A549 treated with GW870086 at 1 μM for 4 hours (cell line): ENCODE measurements at places on chromosomes 7 and 10. TPM values are rescaled to one million over a fixed set of nuclear protein-coding genes. Genes with fewer than 3 reads are reported as not detected.

Gene RNLS
- 7.0 to 10.4 TPM (median 8.3 TPM) in 5 replicates for total RNA-seq

Gene LBX1
- not detected in 5 replicates for total RNA-seq

Gene C7orf57
- 0.18 to 0.79 TPM (median 0.26 TPM) in 5 replicates for total RNA-seq

Gene PIP
- 0.27 to 0.30 TPM in 2 of 5 replicates, not detected in the others for total RNA-seq

Gene EGR2
- 0.21 to 0.71 TPM (median 0.44 TPM) in 5 replicates for total RNA-seq

Gene NPSR1
- total RNA-seq, result not detected in 5 replicates

Gene GIMAP8
- not detected in 5 replicates for total RNA-seq

Gene UPK3BL2
- 1.3 to 3.3 TPM (median 2.3 TPM) in 5 replicates for total RNA-seq

Gene PAPOLB
- total RNA-seq, result not detected in 5 replicates

Gene MIOS
- total RNA-seq, result 16.8 to 20.3 TPM (median 18.9 TPM) in 5 replicates

Gene COL1A2
- not detected in 5 replicates for total RNA-seq

Gene RNF133
- not detected in 5 replicates for total RNA-seq

Gene PLXNA4
- 0.73 to 1.6 TPM (median 1.1 TPM) in 5 replicates for total RNA-seq

Gene CRPPA
- total RNA-seq, result 0.36 to 0.85 TPM (median 0.59 TPM) in 5 replicates

Gene GSAP
- total RNA-seq, result 2.9 to 3.6 TPM (median 3.3 TPM) in 5 replicates

Gene TMEM236
- 0.02 to 0.05 TPM (median 0.05 TPM) in 4 of 5 replicates, not detected in the other for total RNA-seq

Gene ITIH2
- 0.23 to 0.42 TPM (median 0.31 TPM) in 5 replicates for total RNA-seq

Gene THSD7A
- total RNA-seq, result 1.3 to 3.0 TPM (median 2.2 TPM) in 5 replicates

Gene DNMBP
- 22.9 to 33.4 TPM (median 29.2 TPM) in 5 replicates for total RNA-seq

Gene PNLIPRP2
- 0.09 TPM in 1 of 5 replicates, not detected in the others for total RNA-seq

Gene SLC16A12
- 0.19 to 0.78 TPM (median 0.32 TPM) in 5 replicates for total RNA-seq

Gene GDF2
- total RNA-seq, result not detected in 5 replicates

Gene PLAU
- 73.7 to 76.9 TPM (median 76.3 TPM) in 5 replicates for total RNA-seq

Gene GALNT17
- not detected in 5 replicates for total RNA-seq

Gene GHRHR
- total RNA-seq, result not detected in 5 replicates
